ENCODE measurements at places on chromosomes 3 and 15.

DNA sequence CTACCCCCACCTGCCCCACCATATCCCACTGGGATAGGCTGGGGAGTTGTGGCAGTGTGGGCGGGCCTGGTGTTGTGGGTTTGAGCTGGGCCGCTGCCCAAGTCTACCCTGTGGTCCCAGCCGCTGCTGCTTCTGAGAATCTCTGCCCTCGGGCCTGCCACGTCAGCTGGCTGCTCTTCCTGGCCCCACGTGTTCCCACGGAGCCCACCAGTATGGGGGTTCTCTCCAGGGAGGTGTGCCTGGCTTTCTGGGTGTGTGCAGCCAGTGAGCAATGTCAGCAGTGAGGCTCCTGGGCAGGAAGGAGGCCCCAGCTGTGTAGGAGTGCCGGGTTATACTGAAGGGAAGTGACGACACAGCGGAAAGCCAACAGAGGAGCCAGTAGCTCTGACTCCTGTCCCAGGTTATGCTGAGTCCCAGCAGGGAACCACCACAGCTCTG is 10.5 kb downstream of the GNAI2 start:
- DNase-seq, result peak; percentile 75

GRCh38 chr3:114827495-114827894 is 319.6 kb downstream of the ZBTB20 start:
- DNase-seq, result no peak

DNA sequence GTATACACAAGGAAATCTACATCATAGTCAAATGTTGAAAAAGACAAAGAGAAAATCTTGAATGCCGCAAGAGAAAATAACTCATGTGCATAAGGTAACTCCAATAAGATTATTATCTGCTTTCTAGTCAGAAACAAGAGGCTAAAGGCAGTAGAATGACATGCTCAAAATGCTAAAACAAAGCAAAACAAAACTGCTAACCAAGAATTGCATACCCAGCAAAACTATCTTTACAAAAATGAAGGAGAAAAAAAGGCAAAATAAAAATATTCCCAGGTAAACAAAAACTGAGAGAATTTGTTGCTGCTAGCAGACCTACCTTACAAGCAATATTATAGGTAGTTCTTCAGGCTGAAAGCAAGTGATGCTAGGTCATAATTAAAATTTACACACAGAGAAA is 76.4 kb upstream of the TMEM158 start:
- no peak for DNase-seq

- DNase-seq, result no peak
These were observed 88.2 kb upstream of the FLNB start for GRCh38 chr3:57919987-57920386.

- peak; percentile 38 for DNase-seq
These were observed 843 bp upstream of the CD47 start for GRCh38 chr3:108091498-108092250.

- DNase-seq, result no peak
These were observed 42.5 kb upstream of the SRGAP3 start for GRCh38 chr3:9291821-9292410.

GRCh38 chr15:74220475-74221248 is 15.5 kb upstream of the CCDC33 start:
- DNase-seq, result no peak

- no peak for DNase-seq
These were observed 27.7 kb downstream of the POLQ start for GRCh38 chr3:121517953-121518655.

DNA sequence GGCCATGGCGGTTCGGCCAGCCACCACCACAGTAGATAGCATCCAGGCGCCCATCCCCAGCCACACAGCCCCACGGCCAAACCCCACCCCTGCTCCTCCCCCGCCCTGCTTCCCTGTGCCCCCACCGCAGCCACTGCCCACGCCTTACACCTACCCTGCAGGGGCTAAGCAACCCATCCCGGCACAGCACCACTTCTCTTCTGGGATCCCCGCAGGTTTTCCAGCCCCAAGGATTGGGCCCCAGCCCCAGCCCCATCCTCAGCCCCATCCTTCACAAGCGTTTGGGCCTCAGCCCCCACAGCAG is 29.5 kb downstream of the PTPN23 start:
- DNase-seq, result no peak

DNA sequence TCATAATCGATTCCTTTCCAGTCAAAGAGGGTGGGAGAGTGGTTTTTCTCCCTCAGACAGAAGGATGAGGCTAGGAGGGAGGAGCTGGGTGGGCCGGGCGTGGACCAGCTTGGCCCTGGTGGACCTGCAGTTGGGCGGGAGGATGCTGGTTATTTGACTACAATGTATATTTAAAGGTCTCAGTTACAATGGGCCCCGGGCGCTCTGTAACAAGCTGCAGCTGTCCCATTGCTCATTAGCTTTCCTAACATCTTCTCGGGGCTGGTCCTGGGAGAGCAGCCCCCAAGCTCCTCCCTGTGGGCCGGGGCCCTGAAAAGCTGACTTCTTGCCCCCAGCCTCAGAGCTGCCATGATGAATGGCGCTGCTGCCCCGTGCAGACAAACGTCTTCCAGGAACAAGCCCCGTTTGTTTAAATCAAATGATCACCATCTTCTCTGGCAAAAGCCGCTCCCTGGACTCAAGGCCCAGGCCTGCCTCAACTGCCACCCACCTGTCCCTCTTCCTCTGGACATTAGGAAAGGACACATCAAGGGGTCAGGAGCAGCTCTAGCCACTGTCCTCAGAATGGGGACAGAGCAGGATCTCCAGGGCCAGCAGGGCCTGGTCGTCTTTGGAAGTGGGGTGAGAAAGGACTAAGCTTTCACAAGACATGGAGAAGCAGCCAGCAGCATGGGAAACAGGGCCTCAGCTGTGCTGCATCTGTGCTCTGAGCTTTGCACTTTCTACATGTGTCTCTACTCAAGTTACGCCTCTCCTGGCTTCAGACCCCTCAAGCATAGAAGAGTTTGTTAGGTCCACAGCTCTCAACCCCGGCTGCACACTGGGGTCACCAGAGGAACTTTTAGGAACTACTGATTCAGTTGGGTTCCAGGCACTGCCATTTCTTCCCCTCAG is 38.6 kb downstream of the MAGEF1 start:
- DNase-seq, result no peak

DNA sequence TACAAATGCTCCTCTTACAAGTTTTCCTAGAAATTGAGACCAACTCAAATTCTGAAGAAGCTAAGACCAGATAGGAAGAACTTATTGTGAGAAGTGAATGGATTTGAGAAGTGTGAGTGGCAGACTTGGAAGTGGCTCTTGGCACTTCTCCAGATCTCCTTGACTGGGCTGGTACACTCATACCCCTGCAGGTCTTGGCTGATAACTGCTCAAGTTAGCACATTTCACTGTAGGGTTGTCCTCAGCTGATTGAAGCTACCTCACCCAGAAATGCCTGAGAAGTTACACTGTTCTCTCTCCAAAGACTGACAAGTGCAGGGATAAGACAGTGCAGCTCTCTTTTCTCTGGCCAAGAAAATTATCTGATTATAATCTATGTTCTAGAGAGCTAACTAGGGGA is 16.5 kb upstream of the CLDN1 start:
- DNase-seq, result no peak

DNA sequence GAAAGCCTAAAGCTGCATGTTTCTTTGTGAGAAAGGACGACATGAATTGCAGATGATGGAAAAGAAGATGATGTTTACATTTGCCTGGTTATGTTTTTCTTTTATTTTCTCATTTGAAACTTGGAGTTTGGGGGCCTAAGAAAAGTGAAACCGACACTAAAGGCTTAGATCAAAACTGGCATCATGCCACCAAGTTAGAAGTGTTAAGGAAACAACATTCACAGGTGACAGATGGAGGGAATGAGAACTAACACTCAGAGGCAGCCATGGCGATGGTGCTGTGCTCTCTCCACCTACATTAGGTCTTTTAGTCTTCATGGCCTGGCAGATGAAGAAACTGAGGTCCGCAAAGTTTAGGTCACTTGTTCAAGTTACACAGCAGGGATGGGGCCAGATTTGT is 923.6 kb downstream of the TUSC7 start:
- DNase-seq, result no peak

DNA sequence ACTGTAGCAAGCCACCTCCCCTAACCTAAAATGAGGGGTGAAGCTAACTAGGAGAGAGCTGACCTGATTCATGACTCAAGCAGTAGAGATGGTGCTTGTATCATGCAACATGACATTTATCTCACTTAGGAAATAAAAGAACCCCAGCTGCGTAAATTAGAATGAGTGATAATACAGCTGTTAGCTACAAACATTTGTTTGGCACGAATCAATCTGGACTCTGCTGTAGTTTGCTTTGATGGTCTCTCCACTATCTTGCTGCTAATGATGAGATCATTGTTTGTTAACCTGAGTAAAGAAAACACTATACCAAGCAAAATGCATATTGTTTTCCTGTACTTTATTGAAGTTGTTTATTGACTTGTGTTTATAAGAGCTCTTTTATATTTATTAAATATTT is 92.6 kb downstream of the ALDH1A2 start:
- DNase-seq, result no peak

GRCh38 chr3:182516597-182517336 is 276.5 kb upstream of the ATP11B start:
- no peak for DNase-seq

DNA sequence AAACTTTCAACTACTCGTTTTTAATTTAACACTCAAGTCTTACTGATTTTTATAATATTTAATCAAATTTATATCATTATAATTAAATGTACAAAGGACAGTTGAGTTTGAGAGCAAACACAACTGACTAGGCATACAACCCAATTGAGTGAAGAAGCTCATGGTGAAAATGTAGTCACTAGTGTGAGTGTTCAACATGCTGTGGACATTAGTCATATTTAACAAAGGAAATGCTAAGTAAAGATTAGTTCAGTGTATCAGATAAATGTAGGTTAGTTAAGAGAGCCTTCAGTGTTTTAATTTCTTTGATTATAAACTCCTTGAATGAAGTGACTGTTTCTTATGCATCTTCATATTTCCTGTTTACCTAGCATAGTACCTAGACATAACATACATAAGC is 444.2 kb upstream of the GOLIM4 start:
- no peak for DNase-seq

DNA sequence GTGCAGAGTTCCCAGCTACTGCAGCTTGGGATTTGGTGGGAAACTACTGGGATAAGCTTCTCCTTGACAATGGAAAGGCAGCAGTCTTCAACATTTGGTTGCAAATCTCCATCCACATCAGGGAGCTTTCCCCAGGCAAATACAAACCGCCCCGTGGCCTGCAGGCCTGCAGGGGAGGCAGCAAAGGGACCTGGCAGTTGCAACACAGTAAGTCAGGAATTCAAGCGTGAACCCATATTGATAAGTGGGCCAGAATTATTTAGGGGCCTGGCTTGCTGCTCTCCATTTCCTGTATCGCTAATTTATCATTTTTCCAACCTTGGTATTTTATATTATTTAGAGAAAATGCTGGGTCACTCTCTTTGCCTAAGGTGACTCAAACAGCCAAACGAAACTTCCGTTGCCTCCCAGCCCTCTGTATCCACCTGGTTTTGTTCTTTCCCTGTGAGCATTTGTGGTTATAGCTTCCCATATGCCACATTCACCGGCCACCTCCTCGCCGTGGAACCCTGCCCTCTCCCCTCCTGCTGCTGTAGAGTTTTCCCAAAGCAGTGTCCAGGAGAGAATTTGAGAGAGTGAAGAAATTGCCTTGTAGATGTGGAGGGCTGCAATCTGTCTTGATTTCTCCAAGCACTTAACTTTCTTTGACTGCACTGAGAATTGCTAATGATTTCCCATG is 34.8 kb downstream of the B3GALNT1 start:
- no peak for DNase-seq

DNA sequence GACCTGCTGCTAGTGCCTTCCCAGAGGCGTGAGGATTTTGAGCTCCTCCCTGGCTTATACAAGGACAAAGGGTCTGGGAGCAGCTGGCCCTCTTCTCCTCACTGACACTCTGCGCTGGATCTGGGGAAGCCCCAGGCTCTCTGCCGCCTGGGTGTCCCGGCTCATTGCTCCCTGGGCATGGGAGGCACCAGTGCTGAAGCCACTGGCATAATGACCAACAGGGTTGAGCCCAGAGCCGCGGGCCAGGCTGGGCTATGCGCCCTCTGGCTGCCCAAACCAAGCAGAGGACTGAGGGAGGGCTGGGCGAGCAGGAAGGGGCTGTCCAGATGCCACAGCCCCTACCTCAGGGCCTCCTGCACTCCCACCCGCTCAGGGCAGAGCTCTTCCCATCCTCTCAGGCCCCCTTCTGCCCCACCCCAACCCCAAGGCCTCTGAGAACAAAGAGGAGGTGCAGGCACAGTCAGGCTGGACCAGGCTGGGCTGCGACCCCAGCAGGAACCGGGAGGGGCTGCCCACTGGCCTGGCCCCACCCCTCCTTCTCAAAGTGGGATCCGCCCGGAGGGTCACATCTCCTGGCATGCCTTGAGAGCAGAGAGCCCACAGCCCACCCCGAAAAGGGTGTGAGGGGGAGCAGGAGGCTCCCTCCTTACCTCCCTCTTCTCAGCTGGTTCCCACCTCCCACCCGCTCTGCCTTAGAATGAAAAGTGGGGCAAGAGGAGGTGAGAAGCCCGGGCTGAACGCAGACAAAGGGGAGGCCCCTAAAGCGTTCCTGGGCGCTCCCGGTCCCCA is 1.6 kb downstream of the LINGO1 start:
- no peak for DNase-seq

DNA sequence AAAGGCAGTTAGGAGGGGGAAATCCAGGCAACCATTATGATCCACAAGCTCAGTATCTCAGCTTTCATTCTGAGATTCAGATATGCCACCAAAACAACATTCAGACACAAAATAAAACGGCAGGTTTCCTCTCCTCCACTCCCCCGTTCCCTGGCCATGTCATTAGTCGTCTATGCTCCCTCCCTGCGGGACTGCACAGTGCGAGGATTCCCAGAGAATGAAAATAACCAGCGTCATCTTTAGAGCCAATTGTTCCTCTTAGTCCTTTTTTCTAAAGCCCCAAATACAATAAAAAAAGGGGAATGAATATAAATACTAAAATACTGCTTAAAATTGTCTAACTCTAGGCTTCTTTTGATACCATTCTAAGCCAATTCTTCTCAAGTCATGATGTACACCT is 7.8 kb upstream of the SLCO3A1 start:
- no peak for DNase-seq

DNA sequence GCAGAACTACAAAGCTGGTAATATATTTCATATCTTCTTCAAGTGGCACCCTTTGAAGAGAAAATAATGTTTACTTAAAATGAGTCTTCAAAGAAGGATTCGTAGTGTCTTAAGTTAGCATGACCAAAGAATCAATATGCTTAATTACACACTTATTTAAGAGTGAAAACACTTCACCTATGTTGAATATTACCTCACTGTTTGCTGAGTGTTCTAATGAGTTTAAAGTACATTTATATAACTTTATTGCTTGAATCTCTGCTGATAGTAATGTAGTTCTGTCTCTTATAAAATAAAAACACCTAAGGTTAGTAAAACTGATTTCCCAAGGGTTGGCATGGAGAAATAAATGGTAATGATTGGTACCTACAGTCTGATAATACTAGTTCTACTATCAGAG is 143.3 kb upstream of the SLC2A2 start:
- DNase-seq, result no peak

- DNase-seq, result no peak
These were observed 197.9 kb downstream of the XXYLT1 start for GRCh38 chr3:195072916-195073564.

- DNase-seq, result no peak
These were observed 5.2 kb downstream of the KCTD6 start for GRCh38 chr3:58497097-58497496.
